Activated T-cell treated with anti-CD3 and anti-CD28 coated beads, Interleukin-2, amount 50 U/mL, for 1 hour (primary cell): ENCODE measurements at places on chromosomes 12 and 14.

- DNase-seq = no peak
Measured at GRCh38 chr12:47864646-47865235, 40.1 kb downstream of the VDR start.

GRCh38 chr14:104878582-104878981 lies 13.5 kb downstream of the CEP170B start:
- DNase-seq = no peak

DNA sequence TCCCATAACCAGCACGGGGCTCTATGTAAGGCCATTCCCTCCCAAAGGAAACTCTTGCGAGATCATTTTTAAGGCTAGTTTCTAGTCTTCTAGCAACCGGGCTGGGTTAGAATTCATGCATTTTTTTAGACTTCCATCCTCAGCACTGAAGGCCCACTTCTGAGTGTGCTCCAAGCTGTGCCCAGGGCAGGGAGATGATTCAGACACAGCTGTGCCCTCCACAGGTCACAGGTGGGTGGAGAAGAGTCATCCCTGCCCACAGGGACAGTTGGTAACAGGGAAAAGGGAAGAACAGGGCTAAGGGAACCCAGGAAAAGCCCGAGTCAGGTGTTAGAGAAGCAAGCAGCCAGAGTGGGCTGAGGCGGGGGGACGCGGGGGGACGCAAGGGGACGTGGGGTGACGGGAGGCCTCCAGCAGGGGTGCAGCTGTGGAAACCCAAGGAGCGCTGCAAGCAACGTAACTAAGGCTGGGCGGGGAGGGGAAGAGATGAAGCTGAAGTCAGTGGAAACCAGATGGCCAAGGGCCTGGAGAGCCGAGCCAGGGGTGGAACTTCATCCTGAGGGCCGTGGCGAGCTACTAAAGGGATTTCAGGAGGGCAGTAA lies 27.2 kb upstream of the PPP2R5C start:
- DNase-seq = no peak

DNA sequence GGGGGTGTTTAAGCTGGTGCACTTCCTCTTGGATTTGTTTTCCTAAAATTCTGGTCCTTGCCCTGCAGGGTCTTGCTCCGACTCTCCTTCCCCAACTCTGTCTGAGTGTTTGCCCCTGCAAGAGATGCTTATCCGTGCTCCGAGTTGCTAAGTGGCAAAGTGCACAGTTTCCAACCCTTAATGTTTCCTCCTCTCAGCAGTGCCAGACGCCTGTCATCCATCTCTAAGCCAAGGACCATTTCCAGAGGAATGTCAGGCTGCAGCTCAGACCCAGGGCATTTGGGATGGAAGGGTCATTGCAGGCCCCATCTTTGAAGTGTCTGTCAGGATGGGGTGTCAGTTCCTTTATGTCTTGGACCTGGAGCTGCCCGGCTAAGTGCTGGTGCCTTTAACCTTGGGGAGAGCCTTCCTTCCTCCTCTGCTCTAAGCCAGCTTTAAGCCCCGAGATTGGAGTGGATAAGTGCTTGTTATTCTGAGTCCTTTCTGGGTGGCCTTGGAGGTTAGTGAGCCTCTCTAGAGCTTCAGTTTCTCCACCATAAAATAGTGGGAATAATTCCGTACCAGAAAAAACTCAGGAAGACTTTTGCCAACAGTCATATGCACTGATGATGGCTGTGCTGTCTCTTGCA lies 15.0 kb downstream of the WNT5B start:
- DNase-seq = no peak

GRCh38 chr14:61470261-61470960 lies 149.0 kb downstream of the PRKCH start:
- DNase-seq = no peak

GRCh38 chr12:108668542-108668941 lies 34.8 kb upstream of the SELPLG start:
- DNase-seq = no peak

DNA sequence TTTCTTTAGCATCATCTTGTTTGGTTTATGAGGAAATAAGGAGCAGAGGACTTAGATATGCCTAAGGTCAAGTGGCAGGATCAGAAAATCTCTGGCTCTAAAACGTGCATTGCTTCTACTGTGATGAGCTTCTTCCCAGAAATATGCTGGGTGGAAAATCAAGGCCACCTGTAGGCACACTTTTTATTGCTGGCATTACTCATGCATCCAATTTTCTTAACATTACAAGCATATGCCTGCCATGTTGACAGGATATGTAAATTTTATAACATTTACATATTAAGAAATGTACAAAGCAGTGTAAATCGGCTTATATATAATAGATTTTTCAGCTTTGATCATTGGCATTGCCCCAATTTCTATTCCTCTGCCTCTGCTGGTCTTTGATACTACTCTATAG lies 409.6 kb downstream of the TMEM132D start:
- DNase-seq = no peak

DNA sequence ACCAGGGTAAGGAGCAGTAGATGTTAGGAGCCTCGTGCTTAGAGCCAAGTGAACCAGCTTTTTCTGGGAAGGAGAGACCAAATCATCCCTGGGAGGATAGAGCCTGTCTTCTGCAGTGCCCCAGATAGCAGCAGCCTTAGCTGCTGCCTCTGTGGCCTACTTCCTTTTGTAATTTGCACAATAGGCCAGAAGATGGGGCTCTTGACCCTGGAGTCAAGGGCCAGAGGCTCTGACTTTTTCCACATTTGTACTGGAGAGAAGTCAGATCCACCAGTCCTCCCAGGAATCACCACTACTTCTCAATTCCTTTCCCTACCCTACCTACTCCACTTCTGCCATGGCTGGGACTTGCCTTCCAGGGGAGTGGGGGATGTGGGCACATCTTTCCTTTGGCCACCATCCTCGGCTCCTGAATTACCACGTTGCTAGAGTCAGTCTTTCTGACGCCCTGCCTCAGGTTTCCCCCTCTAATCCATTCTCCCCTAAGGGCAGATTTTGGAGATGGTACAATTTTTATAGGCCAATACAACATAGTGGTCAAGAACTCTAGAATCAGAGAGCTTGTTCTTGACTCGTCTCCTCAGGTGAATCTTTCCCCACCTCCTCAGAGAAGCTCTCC lies 3.3 kb upstream of the SLC4A8 start:
- peak; percentile 36 for DNase-seq

DNA sequence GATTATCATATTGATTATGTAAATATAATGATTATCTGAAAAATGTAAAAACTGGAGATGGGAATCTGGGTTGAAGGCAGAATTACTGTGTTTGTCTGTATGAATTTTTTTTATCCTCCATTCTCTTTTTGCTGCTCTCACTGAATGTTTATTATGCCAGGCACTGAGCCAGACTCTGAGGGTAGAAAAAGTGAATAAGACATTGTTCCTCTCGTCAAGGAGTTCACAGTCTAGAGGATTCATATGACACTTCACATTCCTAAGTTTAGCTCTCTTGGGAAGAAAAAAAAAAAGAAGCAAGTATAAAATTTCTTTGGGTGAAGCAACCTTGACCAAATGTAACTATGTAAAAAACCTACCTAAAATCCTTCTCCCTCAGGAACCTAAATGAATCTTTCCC lies 120.9 kb upstream of the LMO3 start:
- no peak for DNase-seq

DNA sequence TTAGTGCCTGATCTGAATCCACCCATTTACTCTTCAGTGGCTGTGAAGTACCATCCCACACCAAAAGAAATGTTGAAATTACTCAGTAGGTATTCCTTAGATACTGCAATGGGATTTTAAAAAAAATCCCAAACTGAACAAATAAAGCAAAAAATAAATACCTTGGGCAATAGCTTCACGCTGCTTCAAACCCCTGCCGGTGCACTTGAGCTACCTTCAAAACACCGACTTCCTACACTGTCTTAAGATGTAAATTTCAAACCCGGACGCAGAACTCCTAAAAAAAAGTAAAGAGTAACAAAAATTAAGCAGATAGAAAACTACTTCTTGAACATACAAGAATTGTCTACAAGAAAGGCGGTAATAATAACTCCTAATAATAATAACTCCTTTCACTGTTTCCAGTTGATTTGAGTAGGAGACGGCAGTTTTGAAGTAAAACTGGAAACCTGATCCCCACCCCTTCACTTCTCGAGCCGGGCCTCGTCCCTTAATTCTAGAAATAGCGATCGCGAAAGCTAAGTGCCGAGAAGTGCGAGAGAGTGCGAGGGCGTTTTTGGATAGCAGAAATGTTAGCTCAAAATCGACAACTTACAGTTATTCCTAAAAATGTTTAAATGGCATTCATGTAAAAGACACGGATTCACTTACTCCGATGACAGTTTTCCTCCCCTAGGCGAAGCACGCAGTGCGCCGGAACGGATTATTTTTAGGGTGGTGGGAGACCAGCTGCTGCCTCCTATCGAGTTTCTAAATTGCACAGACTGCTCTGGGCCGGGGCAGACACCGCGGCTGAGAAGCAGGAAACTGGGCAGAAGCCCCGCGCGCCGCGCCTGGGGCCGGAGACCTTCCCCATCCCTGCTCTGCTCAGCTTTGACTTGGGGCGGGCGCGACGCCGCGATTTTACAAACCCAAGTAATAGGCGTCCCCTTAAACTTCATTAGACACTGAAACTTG lies at the start of gene ABCC9:
ABCC9 (minus strand) TSS at position 878 of the 957 bp plus-strand sequence. CDS start 4,752 bp downstream, outside the sequence.
- no peak for DNase-seq

- DNase-seq = no peak
Measured at GRCh38 chr14:104546591-104547309, 32.8 kb upstream of the C14orf180 start.

GRCh38 chr12:12684375-12685106 lies 11.4 kb downstream of the GPR19 start:
- DNase-seq = no peak

- DNase-seq = no peak
Measured at GRCh38 chr12:131850856-131851559, 22.8 kb downstream of the MMP17 start.

- no peak for DNase-seq
Measured at GRCh38 chr12:123427036-123427769, 9.3 kb downstream of the RILPL2 start.

DNA sequence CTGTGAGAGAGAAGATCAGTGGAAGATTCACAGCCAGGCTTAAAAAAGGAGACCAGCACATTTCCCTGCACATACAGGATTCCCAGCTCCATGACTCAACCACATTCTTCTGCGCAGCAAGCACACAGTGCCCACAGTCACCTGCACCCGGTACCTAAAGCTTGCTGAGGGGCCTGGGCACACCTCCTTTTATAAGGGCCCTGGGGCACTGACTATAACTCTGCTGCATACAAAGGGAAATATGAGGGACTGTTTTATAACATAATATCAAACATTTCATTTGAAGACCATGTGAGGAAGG lies 322.9 kb downstream of the DAD1 start:
- DNase-seq = no peak

GRCh38 chr12:95623554-95624170 lies 72.4 kb upstream of the USP44 start:
- peak; percentile 22 for DNase-seq

DNA sequence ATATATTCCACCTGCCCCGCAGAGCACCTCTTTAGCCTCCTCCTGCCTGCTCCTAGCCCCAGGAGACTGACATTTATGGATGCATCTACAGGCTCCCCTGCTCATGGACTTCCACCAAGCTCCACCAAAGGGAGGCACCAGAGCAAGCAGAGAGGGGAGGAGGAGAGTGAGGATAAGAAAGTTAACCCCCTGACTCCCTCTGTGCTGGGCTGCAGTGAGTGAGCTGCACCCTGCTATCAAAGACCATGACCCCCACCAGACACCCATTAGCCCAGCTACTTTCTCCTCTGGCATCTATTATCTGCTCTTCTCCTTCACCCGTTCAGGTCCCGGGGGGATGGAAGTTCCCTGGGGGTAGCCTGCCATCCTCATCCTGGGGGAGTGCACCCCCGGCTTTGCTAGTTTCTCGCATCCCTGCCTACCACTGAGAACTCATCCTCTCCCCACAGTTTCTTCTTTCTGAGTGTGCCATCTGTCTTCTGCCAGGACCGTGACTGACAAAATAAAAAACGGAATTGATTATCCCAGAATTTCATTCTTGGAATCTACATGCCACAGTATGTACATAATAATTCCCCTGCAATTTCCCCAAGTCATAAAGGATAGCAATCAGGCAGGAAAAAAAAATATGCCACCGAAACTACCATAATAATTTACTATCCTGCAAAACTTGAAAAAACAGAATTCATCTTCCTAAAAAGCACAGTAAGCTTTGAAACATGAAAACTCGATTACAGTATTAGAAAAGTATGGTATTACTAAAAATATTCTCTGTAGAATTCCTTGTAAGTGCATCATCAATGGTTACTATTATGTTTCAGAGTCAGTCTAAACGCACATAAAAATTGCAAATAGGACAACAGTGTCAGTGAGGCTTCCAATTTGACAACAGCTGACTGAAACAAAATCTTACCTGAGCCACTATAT lies 45.2 kb downstream of the FOXN3 start:
- no peak for DNase-seq

DNA sequence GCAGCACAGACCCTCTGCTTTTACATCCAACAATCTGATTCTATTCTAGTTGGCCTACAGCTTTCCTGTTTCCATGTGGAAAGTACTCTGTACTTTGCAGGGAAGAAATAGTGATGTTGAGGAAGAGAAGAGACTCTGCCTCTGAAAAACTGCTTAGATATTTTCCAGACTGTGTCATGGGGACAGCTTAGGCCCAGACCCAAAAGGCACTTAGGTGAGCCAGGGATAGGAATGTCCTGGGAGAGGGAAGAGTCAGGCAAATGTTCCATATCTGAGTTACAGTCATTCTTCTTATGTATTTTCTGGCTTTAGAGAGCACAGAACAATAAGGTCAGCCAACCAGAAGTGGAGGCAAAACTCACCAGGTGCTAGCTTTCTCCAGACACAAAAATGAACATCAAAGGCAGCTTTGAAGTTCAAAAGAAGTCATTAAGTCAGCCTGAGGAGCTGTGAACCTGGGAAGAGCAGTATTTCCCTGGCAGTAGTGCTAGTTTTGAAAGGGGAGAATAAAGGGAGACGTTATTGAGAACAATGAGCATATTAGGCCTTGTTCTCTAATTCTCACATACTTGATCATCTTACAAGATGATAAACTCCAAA lies 199.7 kb upstream of the LMNTD1 start:
- no peak for DNase-seq

- DNase-seq = no peak
Measured at GRCh38 chr14:63296060-63296563, 22.6 kb downstream of the GPHB5 start.

DNA sequence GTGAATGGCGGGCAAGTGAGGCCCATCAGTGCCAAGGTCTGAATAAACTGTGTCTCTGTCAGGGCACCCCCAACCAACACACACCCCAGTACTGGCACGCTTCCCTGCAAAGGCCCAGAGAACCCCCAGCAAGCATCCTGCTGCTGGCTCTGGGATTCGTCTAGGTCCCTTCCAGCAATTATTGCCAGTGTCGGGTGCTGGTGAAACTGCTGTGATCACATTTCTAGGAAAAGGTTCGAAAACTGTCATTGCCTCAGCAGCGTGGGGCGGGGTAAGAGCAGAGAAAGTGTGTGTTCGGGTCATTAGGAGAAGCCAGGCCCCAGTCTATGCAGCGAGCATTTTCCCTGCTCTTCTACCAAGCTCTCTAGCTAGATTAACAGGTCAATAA lies 2.5 kb downstream of the FAM222A start:
- DNase-seq = no peak
